Astrocyte of the spinal cord (primary cell): ENCODE measurements at places on chromosomes 3 and 15.

GRCh38 chr3:36653095-36653494 is 111.3 kb downstream of the DCLK3 start:
- DNase-seq, result peak; percentile 54

DNA sequence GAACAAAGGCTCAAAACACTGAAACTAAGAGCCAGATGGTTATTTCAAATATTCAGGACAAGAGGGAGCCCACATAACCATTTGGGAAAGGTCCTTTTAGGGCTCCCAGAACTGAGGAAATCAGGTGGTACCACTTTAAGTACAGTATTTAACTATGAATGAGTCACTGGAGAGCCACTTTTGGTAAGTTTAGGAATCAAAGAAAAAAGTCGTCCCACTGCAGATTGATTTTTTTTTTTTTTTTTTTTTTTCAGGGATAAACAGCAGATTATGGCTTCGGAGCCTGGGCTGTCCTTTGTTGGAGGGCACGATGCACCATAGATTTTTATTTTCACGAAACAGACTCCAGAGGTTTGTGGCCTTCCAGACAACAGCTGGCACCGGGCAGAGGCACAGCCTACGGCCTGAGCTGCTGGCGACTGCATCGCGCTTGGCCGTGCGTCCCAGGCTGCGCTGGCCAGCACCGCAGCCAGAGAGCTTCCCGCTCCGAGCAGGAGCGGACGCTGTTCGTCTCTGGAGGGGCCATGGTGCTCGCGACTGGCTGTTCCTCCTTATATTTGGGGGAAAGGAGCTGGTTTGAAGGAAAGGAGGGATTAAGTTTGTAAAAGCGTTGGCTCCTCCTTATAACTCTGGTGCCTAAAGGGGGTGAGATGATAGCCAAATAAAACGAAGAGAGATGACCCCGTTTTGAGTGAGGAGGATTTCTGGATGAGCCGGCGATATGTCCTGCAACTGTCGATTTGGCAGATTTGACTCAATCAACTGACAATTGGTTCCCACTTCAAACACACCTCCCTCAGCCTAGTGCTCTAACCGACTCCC is 152.9 kb upstream of the GOLIM4 start:
- peak; percentile 63 for DNase-seq

DNA sequence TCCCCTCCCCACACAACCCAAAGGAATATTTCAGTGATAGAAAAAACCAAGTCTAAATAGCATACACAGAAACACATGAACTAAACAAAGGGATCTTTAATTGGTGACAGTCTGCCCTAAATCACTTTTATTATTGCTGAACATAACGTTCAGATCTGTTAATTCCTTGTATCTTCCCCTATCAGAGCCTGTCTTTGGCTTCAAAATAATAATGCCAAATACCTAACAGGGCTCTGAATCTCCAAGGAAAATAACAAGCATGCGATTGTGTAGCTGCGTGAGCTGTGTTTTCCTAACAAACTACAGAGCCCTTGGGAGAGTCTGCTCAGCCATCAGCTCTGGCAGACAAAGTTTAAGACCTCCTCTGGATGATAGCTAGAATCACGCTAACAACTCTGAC is 1010.1 kb downstream of the ROBO1 start:
- no peak for DNase-seq

GRCh38 chr3:118900737-118901525 is 133.7 kb downstream of the IGSF11 start:
- DNase-seq, result no peak

GRCh38 chr3:186021673-186022362 is 84.0 kb upstream of the TRA2B start:
- DNase-seq, result peak; percentile 92

DNA sequence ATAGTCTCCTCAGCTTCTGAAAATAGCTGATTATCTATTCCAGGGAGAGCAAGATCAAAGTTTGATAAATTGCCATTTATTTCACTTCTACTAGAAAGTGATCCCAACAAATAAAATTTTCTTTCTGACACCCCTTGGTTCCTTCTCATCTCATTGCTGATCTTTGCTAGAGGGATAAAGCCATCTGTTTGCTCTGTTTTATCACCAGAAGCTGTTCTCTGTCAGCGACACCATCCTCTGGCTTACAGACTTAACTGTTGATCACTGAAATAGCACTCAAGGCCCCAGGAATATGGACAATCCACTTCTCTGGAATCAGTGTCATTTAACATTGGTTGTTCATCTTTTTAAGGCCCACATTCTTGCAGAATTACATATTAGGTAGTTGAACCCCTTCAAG is 219.0 kb downstream of the LSAMP start:
- no peak for DNase-seq

DNA sequence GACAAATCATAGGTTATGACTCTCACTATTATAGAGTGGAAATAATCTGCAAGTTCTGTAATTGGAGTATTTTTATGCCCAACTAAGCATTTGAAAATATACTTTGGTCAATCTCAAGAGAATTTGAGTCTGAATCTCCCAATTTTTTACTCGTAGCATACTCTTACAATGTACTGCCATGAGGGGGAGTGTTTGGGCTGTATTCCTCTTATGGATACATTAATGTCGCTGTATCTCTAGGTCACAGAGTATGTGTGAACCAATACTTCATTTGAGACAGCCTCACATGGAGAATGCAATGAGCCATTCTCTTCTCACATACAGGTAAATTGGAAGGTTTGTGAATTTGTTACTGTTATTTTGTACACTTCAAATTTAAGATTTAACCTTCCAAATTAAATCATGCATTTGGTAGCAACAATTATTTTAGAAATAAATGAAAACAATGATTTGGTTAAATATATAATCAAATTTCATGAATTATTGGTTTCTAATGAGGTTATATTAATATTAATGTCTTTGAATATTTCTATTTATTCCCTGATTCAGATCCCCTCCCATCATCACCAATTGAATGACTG is 5.5 kb upstream of the CD200 start:
- peak; percentile 63 for DNase-seq

GRCh38 chr15:42363487-42363886 is 4.2 kb downstream of the CAPN3 start:
- DNase-seq, result no peak

DNA sequence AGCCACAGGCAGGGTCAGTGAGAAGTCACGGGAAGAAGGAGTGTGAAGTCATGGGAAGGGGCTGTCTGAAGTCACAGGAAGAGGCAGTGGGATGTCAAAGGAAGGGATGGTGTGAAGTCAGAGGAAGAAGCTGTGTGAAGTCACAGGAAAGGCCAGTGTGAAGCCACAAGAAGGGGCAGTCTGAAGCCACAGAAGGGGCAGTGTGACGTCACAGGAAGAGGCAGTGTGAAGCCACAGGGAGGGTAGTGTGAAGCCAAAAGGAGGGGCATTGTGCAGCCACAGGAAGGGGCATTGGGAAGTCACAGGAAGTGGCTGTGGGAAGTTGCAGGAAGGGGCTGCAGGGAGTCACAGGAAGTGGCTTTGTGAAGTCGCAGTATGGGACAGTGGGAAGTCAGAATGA is 35.1 kb downstream of the GASK1A start:
- no peak for DNase-seq

DNA sequence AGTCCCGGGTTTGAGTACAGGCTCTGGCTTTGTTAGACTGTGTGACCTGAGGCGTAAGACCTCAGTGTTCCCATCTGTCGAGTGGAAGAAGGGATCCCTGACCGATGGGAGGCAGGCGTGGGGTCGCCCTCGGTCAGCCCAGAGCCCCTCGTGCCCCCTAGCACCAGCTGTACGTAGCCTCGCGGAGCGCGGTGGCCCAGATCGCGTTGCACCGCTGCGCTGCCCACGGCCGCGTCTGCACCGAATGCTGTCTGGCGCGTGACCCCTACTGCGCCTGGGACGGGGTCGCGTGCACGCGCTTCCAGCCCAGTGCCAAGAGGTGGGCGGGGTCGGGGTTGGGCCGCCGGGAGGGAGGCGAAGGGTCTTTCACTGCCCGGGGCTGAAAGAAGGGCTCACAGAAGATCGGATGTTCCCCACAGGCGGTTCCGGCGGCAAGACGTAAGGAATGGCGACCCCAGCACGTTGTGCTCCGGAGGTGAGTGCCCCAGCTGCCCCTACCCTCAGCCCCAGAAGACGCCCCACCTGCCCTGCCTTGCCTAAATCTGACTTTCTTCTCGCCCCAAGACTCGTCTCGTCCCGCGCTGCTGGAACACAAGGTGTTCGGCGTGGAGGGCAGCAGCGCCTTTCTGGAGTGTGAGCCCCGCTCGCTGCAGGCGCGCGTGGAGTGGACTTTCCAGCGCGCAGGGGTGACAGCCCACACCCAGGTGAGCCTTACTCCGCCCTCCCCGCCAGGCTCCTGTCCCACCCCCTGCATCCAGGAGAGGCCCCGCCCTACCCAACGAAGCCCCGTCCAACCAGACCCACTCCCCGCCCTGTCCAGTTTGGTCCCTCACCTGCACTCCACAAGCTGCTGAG is 3.5 kb upstream of the LSMEM2 start:
- DNase-seq, result no peak
